ENCODE measurements at places on chromosomes 6 and 20. TPM values are rescaled to one million over a fixed set of nuclear protein-coding genes. Genes with fewer than 3 reads are reported as not detected.

DNA sequence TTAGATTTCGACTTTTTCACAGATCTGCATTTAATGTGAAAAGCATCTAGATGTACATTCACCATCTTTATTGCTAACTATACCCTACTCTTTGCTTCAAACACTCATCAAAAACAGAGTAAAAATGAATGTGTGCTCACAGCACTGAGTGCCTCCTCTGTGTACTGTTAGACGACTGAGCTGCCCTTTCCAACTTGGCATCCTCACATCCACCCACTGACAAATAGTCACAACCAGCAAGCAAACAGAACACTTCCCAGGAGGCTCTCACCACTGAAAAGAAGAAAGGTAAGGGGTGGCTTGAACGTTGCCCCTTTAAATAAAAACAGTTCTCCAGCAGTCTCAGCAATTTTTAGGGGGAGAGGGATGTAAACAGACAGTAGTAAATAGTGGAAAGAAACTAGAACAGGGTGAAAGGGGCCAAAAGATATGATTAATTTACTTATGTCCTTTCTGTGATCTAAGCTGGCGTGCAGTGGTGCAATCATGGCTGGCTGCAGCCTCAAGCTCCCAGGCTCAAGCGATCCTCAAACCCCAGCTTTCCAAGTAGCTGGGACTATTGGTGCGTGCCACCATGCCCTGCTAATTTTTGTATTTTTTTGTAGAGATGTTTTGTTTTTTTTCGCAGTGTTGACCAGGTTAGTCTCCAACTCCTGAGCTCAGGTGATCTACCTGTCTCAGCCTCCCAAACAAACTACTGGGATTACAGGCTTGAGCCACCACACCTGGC, 48.7 kb downstream of the IPCEF1 start:
- no peak for DNase-seq

CGA gene
- total RNA-seq: not detected

- DNase-seq: no peak
Measured at GRCh38 chr6:111358454-111358853, 124.6 kb downstream of the REV3L start.

GRCh38 chr6:44028789-44029310, 98.4 kb downstream of the MRPL14 start:
- peak; percentile 41 for DNase-seq

GRCh38 chr20:37072293-37073196, 23.3 kb downstream of the RBL1 start:
- DNase-seq: no peak

DNA sequence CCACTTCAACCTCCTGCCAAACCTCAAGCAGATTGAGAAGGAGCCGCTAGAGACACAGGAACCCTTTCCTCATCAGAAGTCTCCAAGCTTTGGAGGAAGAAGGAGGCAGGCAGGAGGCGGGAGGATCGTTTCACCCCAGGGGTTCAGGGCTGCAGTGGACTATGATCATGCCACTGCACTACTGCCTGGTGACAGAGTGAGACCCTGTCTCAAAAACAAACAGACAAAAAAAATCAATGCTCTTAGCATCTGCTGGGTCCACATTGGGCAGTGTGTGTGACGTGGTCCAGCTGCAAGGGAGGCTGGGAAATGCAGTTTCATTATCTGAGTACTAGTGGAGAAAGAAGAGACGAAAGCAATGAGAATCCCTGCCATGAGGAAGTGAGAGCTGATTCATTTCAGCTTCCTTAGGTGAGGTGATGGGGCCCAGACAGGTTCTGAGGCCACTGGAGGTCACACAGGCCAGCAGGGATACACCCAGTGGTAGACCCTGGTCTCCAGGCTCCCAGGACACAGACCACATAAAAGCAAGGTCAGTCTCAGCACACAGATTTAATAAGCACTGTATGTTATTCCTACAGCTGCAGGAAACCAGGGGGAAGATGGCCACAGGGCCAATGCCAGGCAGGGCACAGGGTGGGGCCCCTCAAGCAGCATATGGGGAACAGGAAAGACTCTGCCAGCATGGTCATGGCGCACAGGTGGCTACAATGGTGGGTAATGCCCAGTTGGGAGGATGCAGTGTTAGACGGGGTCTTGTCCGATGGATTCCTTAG, 4.3 kb downstream of the GFRA4 start:
- DNase-seq: no peak

Measured in sigmoid colon (tissue), 7 donors.